ENCODE measurements at places on chromosomes 2 and 18. TPM values are rescaled to one million over a fixed set of nuclear protein-coding genes. Genes with fewer than 3 reads are reported as not detected.

The SERPINB12 gene
- not detected for polyA plus RNA-seq

The ITSN2 gene
- 102 TPM for polyA plus RNA-seq

The ABCG8 gene
- 0.05 TPM for polyA plus RNA-seq

The MC5R gene
- not detected for polyA plus RNA-seq

The CHMP3 gene
- 61.6 TPM for polyA plus RNA-seq

The INHBB gene
- not detected for polyA plus RNA-seq

The AQP12B gene
- not detected for polyA plus RNA-seq

The GREB1L gene
- not detected for polyA plus RNA-seq

The BOLL gene
- polyA plus RNA-seq, result not detected

The TMEM127 gene
- polyA plus RNA-seq, result 52.0 TPM

The ERICH2 gene
- polyA plus RNA-seq, result not detected

- H3K4me3 ChIP-seq, result no peak overlapping the region
- peaks cover 12% of the 10 kb centered on the region for H3K27me3 ChIP-seq
- H3K4me1 ChIP-seq, result no peaks in the 10 kb centered on the region
- H3K36me3 ChIP-seq, result peaks cover 8% of the 10 kb centered on the region
- no peak for DNase-seq
- H3K27ac ChIP-seq, result no peak overlapping the region
Observed at GRCh38 chr2:110910423-110910822, 178.1 kb downstream of the ACOXL start.

DNA sequence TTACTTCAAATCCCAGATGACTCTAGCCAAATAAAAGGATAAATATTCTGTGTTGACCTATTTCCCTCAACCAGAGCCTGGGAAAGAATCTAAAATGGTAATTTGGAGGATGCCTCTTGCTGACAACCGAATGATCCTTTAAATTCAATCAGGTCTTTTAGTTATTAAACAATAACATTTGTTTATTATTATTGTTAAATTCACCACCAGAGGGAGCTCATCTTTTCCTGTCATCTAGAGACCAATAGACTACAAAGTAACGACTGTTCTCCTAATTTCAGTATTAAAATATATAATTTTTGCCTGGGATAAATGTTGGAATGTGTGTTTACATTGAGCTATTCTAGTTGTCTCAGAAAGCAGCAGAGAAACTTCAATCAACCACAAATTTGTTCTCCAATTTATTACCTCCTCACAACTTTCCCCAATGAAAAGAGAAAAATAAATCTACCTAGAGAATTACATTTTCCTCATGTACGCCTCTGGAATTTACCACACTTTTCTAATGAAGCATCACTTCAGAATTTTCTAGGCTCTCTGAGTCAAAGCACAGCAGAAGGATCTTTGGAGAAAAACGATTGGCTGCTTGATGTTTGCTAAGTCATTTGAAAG is 142.7 kb downstream of the SCG2 start:
- H3K4me1 ChIP-seq, result no peaks in the 10 kb centered on the region
- H3K27ac ChIP-seq, result no peak overlapping the region
- no peaks in the 10 kb centered on the region for H3K36me3 ChIP-seq
- H3K4me3 ChIP-seq, result no peak overlapping the region

GRCh38 chr18:10422731-10423130 is 31.7 kb upstream of the APCDD1 start:
- no peak overlapping the region for H3K4me3 ChIP-seq
- peaks cover 4% of the 10 kb centered on the region for H3K4me1 ChIP-seq
- no peaks in the 10 kb centered on the region for H3K36me3 ChIP-seq
- no peak overlapping the region for H3K27ac ChIP-seq
- no peak for DNase-seq

- DNase-seq, result no peak
- H3K27ac ChIP-seq, result no peak overlapping the region
- no peaks in the 10 kb centered on the region for H3K36me3 ChIP-seq
- no peak overlapping the region for H3K4me3 ChIP-seq
- H3K27me3 ChIP-seq, result peaks cover 35% of the 10 kb centered on the region
Observed at GRCh38 chr2:12704378-12704777, 12.4 kb upstream of the TRIB2 start.

DNA sequence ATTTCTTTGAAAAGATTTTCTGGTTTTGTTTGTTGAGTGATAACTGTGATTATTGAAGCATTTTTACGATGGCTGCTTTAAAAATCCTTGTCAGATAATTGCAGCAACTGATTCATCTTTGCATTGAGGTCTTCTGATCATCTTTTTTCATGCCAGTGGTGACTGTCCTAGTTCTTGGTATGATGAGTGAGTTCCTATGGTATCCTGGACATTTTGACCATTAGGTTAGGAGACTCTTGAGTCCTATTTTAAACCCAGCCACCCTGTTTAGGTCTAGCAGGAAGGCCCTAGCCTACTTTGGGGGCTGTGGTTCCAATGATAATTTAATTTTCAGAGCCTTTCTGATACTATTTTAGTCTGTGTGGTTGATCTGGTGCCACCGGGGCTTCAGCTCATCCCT is 72.7 kb upstream of the REV1 start:
- peaks cover 23% of the 10 kb centered on the region for H3K36me3 ChIP-seq
- peak overlapping the region; percentile 72 for H3K27ac ChIP-seq
- no peak for DNase-seq
- peaks cover 10% of the 10 kb centered on the region for H3K4me1 ChIP-seq

DNA sequence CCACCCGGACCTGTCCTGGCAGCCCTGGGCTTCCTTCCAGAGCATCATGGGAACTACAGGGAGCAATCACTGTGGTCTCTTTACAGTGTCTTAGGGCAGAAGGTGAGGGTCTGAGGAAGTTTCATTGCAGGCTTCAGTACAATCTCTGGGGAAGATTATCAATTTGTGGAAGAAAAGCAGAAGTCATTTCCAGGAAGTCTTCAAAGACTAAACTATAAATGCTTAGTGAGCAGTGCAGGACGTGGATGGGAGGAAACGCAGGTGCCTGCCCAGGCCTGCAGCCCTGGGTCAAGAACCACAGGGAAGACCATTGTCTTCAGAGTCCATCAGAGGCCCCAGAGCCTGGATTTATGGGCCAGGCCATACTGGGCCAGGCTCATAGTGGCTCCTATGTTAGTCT is 54.3 kb downstream of the INO80C start:
- H3K36me3 ChIP-seq, result no peaks in the 10 kb centered on the region
- peaks cover 5% of the 10 kb centered on the region for H3K4me1 ChIP-seq
- H3K4me3 ChIP-seq, result no peak overlapping the region

GRCh38 chr2:62657783-62658182 is 47.7 kb upstream of the EHBP1 start:
- H3K27ac ChIP-seq, result peak overlapping the region; percentile 92
- no peak overlapping the region for H3K4me3 ChIP-seq
- peak; percentile 15 for DNase-seq
- H3K36me3 ChIP-seq, result no peaks in the 10 kb centered on the region
- peaks cover 30% of the 10 kb centered on the region for H3K4me1 ChIP-seq
- H3K27me3 ChIP-seq, result no peaks in the 10 kb centered on the region

- H3K4me1 ChIP-seq, result no peaks in the 10 kb centered on the region
- no peak for DNase-seq
- no peaks in the 10 kb centered on the region for H3K36me3 ChIP-seq
- no peak overlapping the region for H3K4me3 ChIP-seq
Observed at GRCh38 chr2:18966131-18966530, 376.8 kb upstream of the NT5C1B start.

- H3K4me3 ChIP-seq, result no peak overlapping the region
- no peak overlapping the region for H3K27ac ChIP-seq
- peaks cover 21% of the 10 kb centered on the region for H3K36me3 ChIP-seq
- H3K27me3 ChIP-seq, result no peaks in the 10 kb centered on the region
- DNase-seq, result no peak
- H3K4me1 ChIP-seq, result no peaks in the 10 kb centered on the region
Observed at GRCh38 chr2:96273763-96274162, 7.7 kb downstream of the CIAO1 start.

DNA sequence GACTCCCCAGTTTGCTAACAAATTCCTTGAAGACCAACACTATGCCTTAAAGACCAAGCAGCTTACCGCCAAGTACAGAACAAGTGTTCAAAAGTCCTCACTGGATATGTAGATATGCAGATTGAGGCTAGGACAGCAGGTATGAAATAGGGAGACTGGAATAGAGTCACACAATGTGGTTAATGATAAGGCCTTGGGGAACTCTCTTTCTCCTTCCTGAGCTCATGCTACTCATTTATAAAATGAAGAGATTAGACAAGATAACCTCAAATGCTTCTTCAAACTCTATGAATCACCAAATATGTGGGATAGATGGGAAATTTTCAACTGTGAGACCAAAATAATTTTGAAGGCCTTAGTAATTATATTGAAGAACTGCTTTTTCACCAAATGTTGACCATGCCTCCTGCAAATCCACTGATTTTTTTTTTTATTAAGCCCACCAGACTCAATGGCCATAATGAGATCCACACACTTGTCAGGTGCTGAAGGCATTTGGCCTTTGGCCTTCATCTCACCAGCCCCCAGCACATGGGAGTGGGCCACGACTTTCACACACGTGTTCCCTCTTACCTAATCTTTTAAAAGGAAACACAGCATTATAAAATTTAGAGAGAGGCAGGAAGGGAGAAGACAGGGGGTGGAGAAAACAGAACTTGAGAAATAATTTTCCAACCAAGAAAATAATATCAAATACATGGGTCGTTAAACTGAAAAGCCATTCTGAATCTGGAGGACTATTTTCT is 181.5 kb downstream of the EN1 start:
- no peak overlapping the region for H3K27ac ChIP-seq
- no peak overlapping the region for H3K4me3 ChIP-seq
- DNase-seq, result no peak
- no peaks in the 10 kb centered on the region for H3K27me3 ChIP-seq
- H3K4me1 ChIP-seq, result no peaks in the 10 kb centered on the region

DNA sequence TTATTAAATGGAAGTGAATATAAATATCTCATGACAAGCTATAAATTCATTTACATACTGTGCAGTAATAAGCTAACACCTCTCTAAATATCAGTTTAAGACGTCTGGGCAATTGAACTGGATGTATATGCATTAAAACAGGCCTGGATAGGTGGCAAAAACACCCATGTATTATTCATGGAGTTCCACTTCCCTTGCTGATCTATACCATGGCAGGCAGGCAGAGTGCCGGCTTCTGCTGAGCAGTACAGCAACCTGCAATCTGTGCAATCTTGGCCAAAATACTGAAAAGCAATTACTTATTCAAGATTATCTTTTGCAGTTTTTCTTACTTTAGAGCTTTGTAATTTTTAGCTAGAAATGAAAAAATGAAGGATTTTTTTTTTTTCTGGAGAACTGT is 112.1 kb upstream of the PIEZO2 start:
- H3K27me3 ChIP-seq, result peaks cover 2% of the 10 kb centered on the region
- DNase-seq, result no peak
- H3K4me1 ChIP-seq, result no peaks in the 10 kb centered on the region
- H3K27ac ChIP-seq, result no peak overlapping the region
- H3K4me3 ChIP-seq, result no peak overlapping the region

DNA sequence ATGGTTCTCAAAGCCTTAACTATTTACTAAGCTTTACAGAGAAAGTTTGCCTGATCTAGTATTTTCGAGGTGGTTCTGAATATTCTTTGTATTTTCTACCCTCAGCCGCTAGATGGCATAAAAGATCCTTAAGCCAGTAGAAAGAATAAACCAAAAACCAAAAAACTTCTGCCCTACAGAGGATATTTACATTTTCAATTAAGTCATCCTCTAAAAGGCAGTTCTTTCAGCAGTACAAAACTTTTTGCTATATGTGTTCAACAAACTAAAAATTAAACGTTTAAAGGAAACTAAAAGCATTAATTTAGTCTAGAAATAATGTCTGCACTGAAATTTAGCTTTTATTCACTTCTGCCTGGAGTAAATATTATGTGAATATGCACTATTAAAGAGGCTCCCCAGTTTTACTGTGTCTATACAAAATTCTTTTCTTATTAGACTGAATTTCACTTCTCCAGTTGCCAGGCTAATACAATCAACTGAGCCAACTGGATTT is 297.5 kb downstream of the PIEZO2 start:
- no peak overlapping the region for H3K4me3 ChIP-seq
- no peaks in the 10 kb centered on the region for H3K4me1 ChIP-seq

- no peaks in the 10 kb centered on the region for H3K36me3 ChIP-seq
- no peak overlapping the region for H3K27ac ChIP-seq
- no peak overlapping the region for H3K4me3 ChIP-seq
- H3K27me3 ChIP-seq, result no peaks in the 10 kb centered on the region
- no peak for DNase-seq
Observed at GRCh38 chr18:63648241-63648640, 4.2 kb upstream of the SERPINB4 start.

- H3K27ac ChIP-seq, result peak overlapping the region; percentile 34
- no peak for DNase-seq
- H3K36me3 ChIP-seq, result no peaks in the 10 kb centered on the region
- no peak overlapping the region for H3K4me3 ChIP-seq
Observed at GRCh38 chr2:127580167-127581049, 44.9 kb downstream of the MYO7B start.

DNA sequence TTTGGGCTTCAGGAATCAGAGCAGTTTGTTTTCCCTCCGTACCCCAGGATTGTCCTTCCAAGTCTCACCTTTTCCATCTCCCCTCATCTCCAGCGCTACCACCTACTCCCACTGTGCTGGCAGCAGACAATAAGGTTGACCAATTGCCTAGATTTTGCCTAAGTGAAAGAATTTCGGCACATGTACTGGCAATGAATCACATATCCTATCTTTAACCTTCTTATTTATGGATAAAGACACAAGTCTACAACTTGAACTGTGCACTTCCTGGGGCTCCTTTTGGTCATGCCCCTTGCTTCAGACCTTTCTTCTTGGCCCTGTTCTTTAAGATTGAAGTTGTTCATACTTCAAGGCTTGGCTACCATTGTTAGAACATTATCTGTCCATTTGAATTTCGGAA is 71.4 kb downstream of the KCMF1 start:
- peak overlapping the region; percentile 79 for H3K27ac ChIP-seq
- no peaks in the 10 kb centered on the region for H3K27me3 ChIP-seq
- no peak overlapping the region for H3K4me3 ChIP-seq
- H3K36me3 ChIP-seq, result peaks cover 9% of the 10 kb centered on the region
- DNase-seq, result no peak

DNA sequence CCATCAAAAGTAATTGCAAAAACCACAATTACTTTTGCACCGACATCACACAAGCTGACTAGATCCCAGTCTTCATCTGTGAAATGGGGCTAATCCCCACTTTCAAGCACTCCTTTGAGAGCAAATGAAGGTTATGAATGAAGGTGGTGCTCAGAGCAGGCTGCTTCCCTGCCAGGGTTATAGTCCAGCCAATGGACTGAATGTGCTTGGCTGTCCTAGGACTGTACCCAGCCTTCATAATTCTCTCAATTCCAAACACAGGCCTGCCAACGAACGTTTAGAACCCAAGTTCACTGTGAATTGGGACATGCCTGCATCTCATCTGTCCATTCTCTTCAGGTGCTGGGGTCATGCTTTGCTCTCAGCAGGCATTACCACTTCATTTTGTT is 27.8 kb upstream of the ICOS start:
- no peak for DNase-seq
- peaks cover 4% of the 10 kb centered on the region for H3K27me3 ChIP-seq
- H3K4me3 ChIP-seq, result no peak overlapping the region
- no peaks in the 10 kb centered on the region for H3K36me3 ChIP-seq
- peaks cover 9% of the 10 kb centered on the region for H3K4me1 ChIP-seq

- peak; percentile 47 for DNase-seq
- H3K27ac ChIP-seq, result peak overlapping the region; percentile 45
- peaks cover 57% of the 10 kb centered on the region for H3K4me1 ChIP-seq
- no peaks in the 10 kb centered on the region for H3K36me3 ChIP-seq
Observed at GRCh38 chr2:227462462-227462951, 9.4 kb upstream of the AGFG1 start.

GRCh38 chr18:9827793-9828505 is 57.8 kb upstream of the TXNDC2 start:
- no peak for DNase-seq
- H3K27ac ChIP-seq, result no peak overlapping the region
- H3K36me3 ChIP-seq, result peaks cover 7% of the 10 kb centered on the region
- no peaks in the 10 kb centered on the region for H3K27me3 ChIP-seq
- peaks cover 16% of the 10 kb centered on the region for H3K4me1 ChIP-seq
- H3K4me3 ChIP-seq, result no peak overlapping the region
